ENCODE measurements at places on chromosomes 3 and 15.
A peak's percentile ranks its signal among the peaks of the same experiment; 100 is the strongest.

DNA sequence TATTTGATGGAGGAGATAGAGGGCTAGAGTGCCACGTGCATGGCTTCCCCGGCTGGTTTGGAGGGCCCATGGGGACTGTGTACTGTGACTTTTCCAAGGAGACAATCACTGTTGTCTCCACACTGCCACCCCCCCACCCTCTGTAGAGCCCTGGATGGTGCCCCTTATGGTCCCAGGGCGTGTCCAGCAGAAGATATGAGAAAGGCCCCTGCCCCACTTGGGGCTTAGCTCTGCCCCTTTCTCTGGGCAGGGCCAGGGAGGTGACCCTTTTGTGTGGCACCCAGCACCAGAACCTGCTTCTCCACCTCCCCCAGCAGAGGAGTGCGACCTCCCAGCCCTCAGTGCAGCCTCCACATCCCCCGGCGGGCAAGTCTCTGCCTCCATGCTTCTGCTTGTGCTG lies 32.1 kb downstream of the SPSB4 start:
- no peak for DNase-seq

DNA sequence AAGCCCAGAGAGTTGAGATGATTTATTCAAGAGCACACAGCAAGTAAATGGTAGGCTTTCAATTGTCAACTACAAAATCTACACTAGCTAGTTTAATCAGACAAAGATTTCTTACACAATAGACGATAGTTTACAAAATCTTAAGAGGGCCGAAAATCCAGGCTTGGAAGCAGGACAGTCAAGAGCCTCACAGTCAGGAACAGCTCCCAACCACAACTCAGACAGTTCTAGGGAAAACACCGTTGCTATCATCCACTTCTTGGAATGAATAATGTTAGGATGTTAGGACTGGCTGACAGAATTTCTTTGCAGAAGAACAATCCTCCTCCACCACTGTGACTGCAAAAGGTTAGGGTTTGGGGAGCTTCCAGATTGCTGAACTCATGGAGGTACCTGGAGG lies 290.8 kb upstream of the ZPLD1 start:
- DNase-seq: no peak

DNA sequence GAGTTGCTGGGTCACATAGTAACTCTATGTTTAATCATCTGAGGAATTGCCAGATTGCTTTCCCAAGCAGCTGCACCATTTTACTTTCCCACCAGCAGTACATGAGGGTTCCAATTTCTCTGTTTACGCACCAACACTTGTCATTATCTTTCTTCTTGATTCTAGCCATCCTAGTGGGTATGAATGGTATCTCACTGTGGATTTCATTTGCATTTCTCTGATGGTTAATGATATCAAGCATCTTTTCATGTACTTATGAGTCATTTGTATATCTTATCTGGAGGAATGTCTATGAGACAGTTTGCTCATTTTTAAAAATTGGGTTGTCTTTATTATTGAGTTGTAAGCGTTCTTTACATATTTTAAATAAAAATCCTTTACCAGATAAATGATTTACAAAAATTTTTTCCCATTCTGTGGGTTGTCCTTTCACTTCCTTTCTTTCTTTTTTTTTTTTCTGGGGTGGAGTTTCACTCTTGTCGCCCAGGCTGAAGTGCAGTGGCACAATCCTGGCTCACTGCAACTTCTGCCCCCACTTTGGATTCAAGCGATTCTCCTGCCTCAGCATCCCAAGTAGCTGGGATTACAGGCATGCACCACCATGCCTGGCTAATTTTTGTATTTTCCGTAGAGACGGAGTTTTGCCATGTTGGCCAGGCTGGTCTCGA lies 8.9 kb upstream of the SGO1 start:
- no peak for DNase-seq

GRCh38 chr3:128936341-128936740 lies 56.9 kb downstream of the ACAD9 start:
- no peak for DNase-seq

- DNase-seq: peak; percentile 75
These were observed 38.0 kb upstream of the COPB2 start for GRCh38 chr3:139427283-139428060.

- DNase-seq: no peak
These were observed 101.6 kb downstream of the LRTM1 start for GRCh38 chr3:54826251-54826691.

DNA sequence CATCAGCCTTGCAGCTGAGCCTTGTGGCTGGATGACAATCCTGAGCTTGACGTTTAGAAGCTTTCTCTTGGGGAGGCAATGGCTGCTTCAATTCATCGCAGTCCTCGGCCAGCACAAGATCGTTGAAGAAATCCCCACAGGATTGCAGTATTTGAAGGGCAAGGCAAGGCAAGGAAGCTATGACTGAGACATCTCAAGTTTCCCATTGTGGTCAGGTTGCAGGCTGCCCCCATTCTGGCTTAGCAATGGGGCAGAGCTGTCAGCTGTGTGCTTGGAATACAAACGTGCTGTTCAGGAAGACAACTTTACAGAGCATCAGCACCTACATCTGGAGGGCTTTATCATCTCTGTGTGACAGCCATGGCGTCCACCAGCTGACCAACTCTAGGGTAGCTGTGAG lies 275.9 kb upstream of the TBL1XR1 start:
- DNase-seq: no peak

- DNase-seq: peak; percentile 48
These were observed 7.7 kb downstream of the TNK2 start for GRCh38 chr3:195900436-195901355.

GRCh38 chr15:49674370-49674769 lies 53.5 kb downstream of the DTWD1 start:
- no peak for DNase-seq

DNA sequence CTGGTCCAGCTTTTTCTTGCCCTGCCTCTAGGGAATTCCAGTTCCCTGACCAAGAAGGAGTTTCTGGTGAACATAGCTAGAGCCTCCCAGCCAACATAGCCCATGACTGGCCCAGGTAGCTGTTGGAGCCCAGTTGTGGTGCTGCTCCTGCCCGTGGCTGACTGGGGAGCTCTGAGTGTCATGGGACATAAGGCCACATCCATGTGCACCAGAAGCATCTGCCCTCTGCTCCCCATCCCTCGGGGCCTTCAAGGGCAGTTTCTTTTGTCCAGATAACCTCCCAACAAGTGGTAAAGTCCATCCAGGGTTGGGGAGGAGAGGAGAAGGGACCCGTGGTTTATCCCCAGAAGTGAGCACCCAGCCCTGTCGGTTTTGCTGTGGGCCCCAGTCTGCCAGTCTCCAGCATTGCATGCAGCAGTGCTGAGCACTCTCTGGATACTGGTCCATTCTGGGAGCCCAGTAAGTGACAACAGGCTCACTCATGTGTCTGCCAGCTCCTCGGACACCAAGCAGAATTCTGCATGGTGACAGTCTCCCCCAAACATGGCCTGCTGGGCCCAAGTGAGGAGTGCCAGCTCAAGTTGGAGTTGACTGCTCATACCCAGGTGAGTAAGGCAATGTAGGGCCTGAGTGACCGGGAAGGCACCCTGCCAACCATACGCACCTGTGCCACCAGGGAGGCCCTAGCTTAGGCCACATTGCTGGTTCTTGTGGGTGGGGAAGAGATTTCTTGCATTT lies 28.8 kb downstream of the ACAA1 start:
- no peak for DNase-seq

- DNase-seq: no peak
These were observed 10.4 kb upstream of the C15orf39 start for GRCh38 chr15:75191235-75191634.

- peak; percentile 78 for DNase-seq
These were observed 277.2 kb downstream of the TBL1XR1 start for GRCh38 chr3:176919836-176920765.

Measured in retina (tissue), 1 donor.